Vagina (tissue), 2 donors: ENCODE measurements at places on chromosomes 1 and 21. TPM values are rescaled to one million over a fixed set of nuclear protein-coding genes. Genes with fewer than 3 reads are reported as not detected.

DNA sequence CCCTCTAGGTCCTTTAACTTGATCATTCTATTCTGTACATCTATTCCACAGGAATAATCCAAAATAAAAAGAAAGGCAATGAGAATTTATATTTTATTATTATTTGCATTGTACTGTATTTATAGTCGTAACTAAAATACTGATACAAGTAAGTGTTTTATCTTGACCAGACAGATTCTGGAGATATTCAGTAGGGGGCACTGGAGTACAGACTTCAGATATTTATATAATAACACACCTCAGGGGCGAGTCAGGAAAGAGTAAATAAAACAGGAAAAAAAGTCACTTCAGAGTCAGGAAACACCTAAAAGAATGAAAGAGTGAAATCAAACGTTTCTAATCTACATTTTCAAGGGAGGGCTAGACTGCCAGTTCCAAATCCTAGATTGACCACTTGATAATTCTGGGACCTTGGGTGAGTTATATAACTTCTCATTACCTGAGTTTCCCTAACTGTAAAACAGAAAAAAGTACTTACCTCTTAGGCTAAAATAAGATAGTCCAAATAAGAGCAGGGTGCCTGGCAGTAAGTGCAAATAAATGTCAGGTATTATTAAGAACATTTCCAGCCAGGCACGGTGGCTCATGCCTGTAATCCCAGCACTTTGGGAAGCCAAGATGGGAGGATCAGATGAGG lies 31.1 kb upstream of the MTF1 start:
- DNase-seq: no peak

DNA sequence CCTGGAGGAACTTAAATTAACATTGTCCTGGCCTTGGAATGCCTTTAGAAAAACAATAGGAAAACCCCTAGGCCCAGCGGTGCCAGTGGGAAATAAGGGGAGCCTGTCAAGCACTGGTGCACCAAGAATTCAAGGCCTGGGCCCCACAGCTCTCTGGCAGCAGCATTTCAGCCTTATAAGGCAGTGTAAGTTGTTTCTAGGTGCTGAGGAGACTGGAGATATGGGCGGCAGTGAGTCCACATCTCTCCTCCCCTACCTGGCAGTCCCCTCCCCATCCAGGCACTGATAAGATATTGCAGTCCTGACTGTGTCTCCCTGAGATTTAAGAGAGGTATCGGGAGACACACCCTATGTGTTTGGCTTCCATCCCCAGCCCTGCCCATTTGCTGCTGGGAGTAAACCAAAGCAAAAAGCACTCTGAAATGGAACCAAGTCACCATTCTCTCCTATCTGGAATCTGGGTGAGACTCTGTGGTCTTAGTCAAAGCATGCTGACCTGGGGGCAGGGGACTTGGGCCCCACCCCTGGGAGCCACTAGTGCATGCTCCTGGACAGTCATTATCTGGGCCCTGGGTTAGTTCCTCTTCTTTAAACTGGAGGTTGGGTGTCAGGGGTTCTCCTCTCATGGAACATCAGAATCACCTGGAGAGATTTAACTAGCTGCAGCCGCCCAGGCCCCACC lies 30.5 kb downstream of the DEGS1 start:
- no peak for DNase-seq

DNA sequence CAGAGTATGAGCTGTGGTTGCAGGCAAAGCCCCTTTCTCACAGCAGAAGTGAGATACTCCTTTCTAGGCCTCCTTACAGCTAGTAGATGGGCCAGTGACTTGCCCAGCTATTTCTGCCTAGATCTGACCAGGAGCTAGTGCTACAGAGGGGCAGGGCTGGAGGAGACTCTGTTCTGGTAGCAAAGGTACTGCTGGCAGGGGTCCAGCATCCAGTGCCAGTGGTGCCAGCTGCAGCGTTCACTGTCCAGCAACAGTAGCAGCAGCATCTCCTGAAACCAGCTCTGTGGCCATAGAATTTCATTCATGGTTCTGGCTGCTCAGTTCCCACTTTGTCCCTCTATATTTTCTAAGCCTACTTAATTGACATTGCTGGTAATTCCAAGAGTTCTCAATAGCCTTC lies 62.5 kb upstream of the CNN3 start:
- DNase-seq: no peak

GRCh38 chr1:12415038-12415466 lies 185.2 kb downstream of the VPS13D start:
- DNase-seq: no peak

DNA sequence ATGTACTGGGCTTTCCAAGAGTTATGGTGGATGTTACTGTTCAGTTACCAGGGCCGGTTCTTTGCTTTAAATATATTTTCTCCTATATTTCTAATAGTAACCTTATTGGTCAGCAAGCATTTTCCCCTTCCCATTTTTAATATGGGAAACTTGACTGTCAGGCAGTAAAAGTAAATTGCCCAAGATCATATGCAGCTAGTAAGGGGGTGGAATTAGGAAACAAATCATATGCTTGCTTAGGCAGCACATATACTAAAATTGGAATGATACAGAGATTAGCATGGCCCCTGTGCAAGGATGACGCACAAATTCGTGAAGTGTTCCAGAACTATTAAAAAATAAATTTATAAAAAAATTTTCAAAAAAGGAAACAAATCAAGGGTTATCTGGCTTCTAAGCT lies 73.9 kb downstream of the PATJ start:
- no peak for DNase-seq

DNA sequence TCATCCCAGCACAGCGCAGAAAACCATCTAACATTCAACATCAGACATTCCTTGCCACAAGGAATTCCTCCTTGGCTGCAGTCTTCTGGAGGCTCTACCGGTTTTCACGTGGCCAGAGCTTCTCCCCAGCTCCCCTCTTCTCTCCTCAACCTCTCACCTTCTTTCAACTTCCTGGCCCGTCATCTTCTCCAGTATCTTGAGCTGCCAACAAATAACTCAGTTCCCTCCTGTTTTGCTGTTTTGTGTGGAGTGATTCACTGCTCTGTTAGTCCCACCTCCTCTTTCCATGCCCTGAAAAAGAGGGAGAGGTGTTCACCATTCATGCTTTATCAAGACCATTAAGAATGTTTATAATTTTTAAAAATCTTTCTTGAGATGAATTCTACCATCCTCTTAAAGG lies 32.6 kb downstream of the PIGM start:
- DNase-seq: no peak

The BNIPL gene
- total RNA-seq: 105 TPM

The AMY2B gene
- total RNA-seq: 25.0 TPM
